ENCODE measurements at places on chromosomes 16 and 17.

- no peak for DNase-seq
Measured at GRCh38 chr17:17134957-17135333, 71.2 kb downstream of the PLD6 start.

GRCh38 chr16:89110641-89111040 lies 17.0 kb downstream of the ACSF3 start:
- no peak for DNase-seq

GRCh38 chr16:50246299-50247122 lies 19.8 kb upstream of the ADCY7 start:
- DNase-seq = no peak

DNA sequence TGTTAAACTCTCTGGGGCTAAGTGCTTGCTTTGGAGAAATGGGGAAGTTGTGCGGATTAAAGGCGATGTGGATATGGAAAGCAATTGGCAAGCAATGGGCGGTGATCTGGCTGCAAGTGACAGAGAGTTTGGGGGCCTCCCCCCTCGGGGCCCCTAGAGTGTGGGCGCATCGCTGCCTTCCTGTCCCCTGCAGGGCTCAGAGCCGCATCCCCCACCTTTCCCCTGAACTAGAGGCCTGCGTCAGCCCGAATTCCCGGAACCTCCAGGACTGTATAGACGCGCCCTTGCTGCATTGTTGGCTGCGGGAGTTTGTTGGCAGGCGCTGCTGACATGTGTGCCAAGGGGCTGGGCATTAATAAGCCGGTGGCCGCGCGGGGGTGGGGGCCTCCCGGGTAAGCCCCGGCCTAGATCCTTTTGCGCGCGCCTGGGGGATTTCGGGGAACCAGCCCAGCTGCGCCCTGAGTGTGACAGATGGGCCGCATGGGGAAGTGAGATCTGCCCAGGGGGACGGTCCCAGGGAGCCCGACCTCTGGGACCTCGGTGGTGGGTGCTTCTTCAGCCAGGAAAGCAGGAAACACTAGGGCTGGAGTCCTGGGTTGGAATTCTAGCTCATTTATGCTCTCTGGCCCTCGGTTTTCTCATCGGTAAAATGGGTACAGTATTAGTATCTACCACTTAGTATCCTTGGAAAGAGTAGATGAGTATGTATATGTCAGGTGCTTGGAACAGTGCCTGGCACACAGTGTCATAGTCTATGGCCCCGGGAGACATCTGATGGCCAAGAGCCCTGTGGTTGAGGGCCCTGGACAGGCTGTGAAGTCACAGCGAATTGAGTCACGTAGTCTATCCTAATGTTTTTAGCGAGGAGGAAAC lies 1.0 kb downstream of the EEF2K start:
- DNase-seq = peak; percentile 54

DNA sequence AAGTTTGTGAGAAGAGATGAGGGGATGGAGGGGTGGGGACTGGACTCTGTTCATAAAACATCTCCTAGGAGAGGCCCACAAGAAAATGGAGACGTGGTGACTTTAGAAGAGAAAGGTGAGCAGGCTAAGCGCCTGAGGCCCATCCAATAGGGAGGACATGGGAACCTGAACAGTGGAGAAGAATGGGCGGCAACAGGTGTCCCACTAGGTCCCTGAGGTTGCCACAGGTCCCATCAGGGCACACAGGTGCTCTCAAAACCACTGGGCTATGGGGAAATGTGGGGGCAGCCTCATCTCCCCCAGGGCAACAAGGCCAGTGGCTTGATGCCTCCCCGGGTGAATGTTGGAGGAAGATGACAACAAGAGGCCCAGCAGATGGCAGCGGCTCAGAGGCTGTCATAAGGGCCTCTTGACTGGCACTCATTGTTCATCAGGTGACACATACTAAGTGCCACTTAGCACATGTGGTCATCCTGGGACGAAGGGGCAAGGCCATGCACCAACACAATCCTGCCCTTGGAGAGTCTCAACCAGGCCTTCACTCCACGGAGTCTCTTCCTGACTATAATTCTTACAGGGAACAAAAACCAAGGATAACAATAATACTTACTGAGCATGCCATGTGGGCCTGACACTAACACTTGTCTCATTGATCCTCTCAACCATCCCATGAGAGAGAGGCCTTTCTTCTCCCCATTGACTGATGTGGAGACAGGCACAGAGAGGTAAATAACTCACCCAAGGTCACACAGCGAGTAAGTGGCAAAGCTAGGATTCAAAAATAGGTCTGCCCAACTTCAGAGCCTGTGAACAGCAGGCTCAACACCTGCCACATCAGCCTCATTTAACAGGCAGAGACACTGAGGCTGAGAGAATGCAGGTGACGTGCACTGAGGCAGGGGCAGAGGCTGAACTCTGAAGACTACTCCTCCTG lies 38.0 kb downstream of the CUEDC1 start:
- no peak for DNase-seq

DNA sequence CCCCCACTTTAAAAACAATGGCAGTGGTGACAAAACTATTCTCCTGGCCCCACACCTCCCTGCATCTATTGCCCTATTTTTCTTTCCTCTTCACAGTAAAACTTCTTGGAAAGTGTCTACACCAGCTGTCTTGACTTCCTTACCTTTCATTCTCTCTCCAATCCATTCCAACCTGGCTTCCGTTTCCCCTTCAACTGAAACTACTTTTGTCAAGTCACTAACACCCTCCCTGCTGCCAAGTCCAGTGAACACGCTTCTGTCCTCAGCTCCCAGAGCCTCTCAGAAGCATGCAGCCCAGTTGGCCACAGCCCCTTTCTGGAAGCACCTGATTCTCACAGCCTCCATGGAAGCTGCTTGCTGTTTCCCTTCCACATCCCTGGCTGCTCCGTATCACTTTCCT lies 4.0 kb upstream of the SCN4A start:
- DNase-seq = no peak
